ENCODE measurements at places on chromosomes 5 and 9.
A peak's percentile ranks its signal among the peaks of the same experiment; 100 is the strongest.

DNA sequence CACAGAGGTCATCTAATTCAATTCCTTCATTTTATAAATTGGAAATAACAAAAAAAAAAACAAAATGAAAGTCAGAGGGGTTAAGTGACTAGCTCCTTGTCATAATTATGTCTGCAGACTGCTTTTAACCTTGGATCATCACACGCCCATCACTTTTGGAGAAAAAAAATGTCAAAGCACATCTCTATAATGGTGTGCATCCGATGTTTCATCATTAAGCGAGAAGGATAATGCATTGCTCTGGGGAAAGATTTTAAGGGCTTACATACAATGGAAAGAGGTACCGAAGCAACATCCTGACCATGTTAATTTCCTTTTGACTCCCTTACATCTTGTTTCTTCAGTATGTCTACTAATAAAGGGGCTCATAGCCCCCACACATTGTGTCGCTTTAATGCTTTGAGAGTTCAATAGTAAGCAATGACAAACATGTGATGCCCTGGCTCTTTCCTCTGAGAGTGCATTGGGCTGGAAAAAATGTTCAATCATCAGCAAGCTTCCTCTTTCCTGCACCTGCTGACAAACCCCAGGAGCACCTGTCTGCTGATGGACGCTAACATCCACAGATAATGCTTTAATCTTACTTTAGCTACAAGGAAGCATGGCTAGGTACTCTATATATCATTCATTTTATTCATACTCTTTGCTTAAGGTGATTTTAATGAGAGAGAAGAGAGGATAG is 242.2 kb downstream of the SMARCA2 start:
- no peak for DNase-seq

- DNase-seq, result peak; percentile 26
Observed at GRCh38 chr9:91758491-91758981, 191.5 kb downstream of the ROR2 start.

GRCh38 chr5:18702821-18703220 is 1068.6 kb downstream of the TAF11L14 start:
- DNase-seq, result no peak

DNA sequence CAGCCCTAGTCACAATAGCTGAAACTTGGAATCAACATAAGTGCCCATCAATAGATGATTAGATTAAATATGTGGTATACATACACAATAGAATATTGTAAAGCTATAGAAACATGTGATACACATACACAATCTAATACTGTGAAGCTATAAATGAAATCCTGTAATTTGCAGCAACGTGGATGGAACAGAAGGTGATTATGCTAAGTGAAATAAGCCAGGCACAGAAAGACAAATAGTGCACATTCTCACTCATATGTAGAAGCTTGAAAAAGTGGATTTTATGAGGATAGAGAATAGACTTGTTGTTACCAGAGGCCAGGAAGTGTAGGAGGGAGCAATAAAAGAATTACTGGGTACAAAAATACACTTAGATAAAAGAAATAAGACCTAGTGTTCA is 181.5 kb upstream of the TYRP1 start:
- DNase-seq, result no peak

GRCh38 chr9:85030316-85030715 is 360.8 kb downstream of the NTRK2 start:
- DNase-seq, result no peak

All from SW 1271 (cell line).